ENCODE measurements at places on chromosomes 6 and 20.

DNA sequence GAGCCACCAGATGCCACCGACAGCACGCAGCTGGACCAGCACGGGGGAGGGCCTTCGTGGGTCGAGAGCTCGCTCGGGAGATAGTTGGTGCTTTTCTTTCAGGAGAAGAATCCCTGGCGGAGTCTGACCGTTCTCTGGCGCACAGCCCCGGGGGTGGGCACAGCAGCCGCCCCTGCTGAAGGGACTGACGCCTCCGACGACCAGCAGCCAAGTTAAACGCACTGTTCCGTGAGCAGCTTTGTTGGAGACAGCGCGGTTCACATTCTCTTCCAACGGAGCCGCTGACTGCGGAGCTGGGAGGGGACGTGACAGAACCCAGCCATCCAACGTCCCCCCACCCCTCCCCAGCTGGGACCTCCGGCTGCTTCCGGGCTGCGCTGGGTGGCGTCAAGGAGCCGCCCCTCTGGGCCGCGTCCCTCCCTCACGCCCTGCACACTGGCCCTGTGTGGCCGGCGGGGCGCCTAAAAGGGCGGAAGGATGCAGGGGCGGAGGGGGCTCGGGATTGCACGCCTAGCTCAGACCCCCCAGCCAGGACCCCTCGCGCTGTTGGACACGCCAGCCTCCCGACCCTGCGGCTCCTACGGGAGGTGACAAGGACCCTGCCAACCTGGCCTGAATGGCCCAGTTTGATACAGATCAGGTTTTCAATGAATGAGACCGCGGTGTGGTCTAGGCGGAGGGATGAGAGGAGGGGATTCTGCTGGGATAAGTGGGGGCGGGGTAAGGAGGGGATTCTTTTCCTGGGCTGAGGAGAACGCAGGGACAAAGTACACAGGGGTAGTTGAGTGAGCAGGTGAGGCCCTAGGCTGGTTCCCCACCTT is 36.4 kb upstream of the KHDC1 start:
- DNase-seq, result no peak

DNA sequence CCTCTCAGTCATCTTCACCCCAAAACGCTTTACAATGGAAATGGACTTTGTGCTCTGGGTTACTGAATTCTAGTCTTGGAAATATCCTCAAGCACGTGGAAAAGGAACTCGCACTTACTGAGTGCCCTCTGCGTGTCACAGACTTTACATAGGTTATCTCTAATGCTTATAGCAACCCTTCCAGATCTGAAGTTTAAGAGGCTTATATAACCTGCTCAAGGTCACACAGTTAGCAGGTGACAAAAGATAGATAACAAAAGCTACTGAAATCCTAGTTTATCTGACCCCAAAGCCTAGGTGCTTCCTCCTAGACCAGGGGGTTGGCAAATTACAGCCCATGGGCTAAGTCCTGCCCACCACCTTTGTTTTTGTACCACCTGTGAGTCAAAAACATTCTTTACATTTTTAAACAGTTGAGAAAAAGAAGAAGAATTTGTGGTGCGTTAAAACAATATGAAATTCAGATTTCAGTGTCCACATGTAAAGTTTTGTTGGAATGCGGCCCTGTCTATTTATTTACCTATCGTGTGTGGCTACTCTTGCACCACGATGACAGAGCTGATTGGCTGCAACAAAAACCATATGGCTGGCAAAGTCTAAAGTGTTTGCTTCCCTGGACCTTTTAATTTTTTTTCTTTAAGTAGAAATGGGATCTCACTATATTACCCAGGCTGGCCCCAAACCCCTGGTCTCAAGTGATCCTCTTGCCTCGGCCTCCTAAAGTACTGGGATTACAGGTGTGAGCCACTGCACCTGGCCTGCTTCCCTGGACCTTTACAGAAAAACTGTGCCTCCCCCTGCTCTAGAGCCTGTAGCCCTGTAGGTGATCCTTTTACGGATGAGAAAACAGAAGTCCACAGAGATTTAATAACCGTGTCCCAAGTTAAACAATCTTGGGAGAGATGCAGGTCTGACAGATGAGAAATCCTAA is 110.2 kb upstream of the RREB1 start:
- no peak for DNase-seq

DNA sequence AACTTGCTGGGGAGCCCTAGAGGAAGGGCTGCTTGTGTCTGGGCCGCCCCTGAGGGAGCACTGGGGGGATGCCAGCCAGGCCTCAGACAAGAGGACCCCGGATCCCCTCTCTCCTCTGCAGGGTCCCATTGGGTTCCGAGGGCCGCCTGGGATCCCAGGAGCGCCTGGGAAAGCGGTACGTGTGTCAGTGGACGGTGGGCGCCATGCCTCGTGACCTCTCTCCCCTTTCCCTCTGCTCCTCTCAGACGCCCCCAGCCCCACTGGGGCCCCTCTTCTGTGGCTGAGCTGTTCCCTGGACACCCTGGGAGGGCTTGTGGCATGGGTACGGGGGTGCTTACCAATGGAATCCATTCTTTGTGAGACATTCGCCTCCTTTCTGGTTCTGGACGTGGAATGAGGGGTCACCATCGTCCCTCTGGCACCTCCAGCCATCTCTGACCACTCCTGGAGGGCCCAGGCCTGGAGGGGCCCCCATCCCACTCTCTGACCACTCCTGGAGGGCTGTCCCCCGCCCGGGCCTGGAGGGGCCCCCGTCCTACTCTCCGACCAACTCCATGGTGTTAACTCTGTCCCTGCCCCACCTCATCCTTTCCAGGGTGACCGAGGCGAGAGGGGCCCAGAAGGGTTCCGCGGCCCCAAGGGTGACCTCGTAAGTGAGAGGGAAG is 9.9 kb downstream of the COL9A3 start:
- DNase-seq, result no peak

GRCh38 chr20:25508083-25508770 is 77.1 kb downstream of the NINL start:
- DNase-seq, result no peak

- no peak for DNase-seq
Measured at GRCh38 chr20:24157213-24157612, 168.6 kb upstream of the GGTLC1 start.

DNA sequence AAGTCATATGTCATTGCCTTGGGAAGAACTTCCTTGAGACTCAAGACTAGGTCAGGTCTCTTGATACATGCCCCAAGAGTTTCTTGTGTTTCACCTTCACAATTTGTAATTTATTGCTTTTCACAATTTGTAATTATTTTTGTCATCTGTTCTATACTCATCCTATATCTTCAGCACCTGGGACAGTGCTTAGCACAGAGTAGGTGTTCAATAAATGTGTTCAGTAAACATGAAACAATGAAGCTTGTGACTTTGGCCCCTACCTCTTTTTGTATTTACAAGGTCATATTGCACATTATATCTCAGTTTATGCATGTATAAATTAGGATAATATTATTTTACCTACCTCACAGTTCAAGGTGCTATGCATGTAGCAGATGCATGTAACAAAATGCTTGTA is 21.5 kb upstream of the SRPK1 start:
- no peak for DNase-seq

- no peak for DNase-seq
Measured at GRCh38 chr6:56744528-56744927, 101.8 kb upstream of the DST start.

DNA sequence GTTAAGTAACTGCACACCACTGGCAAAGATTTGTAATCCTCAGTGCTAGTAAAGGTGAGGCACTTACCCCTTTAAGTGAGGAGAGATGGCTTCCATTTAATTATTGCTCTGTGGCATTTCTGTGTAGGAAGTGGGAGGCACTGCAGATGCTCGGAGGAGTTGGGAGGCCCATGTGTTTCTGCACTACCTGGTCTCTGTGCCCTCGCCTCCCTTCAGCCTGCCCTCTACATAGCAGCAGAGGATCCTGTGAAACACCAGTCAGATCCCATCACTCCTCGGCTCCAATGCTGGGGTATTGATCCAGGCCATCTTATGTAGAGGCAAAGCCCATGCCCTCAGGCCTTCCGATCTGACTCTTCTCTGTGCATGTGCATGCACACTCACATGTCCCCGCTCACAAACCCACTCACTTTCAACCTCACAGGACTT is 67.0 kb downstream of the SLX4IP start:
- DNase-seq, result no peak

- DNase-seq, result no peak
Measured at GRCh38 chr20:45897692-45898091, 6.6 kb downstream of the CTSA start.

- no peak for DNase-seq
Measured at GRCh38 chr20:19880256-19881079, 122.4 kb downstream of the RIN2 start.

GRCh38 chr6:87918461-87918941 is 129.1 kb upstream of the SPACA1 start:
- DNase-seq, result no peak

DNA sequence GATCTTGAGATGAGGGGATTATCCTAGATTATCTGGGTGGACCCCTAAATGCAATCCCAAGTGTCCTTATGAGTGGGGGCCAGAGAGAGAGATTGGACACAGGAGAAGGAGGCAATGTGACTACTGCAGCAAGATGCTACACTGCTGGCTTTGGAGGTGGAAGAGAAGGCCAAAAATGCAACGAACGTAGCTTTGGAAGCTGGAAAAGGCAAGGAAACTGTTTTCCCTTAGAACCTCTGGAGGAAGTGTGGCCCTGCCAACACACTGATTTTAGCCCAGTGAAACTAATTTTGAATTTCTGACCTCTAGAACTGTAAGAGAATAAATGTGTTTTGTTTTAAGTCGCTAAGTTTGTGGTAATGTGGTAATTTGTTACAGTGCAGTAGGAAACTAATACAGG is 15.7 kb downstream of the PPARD start:
- DNase-seq, result no peak

- no peak for DNase-seq
Measured at GRCh38 chr6:48280035-48280620, 169.1 kb upstream of the PTCHD4 start.

- no peak for DNase-seq
Measured at GRCh38 chr6:33947916-33948594, 144.3 kb upstream of the MLN start.

- no peak for DNase-seq
Measured at GRCh38 chr6:106885679-106886078, 88.8 kb downstream of the CD24 start.

DNA sequence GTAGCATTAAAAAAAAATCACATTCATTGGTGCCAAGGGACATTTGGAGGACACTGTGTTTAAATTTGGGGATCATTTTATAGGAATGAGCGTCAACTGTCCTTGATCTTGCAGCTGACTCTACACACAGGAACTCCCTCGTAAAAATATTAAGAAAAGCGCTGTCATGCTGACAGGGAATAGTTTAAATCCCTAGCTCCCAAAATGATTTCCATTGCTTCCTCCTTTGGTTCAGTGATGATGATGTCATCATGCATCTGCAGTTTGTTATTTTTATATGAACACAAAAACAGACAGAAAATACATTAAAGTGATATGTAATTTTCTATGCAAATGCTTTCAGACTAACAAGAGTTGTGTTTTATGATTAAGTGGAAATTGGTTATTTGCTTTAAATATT is 275.6 kb downstream of the BTBD9 start:
- DNase-seq, result no peak

DNA sequence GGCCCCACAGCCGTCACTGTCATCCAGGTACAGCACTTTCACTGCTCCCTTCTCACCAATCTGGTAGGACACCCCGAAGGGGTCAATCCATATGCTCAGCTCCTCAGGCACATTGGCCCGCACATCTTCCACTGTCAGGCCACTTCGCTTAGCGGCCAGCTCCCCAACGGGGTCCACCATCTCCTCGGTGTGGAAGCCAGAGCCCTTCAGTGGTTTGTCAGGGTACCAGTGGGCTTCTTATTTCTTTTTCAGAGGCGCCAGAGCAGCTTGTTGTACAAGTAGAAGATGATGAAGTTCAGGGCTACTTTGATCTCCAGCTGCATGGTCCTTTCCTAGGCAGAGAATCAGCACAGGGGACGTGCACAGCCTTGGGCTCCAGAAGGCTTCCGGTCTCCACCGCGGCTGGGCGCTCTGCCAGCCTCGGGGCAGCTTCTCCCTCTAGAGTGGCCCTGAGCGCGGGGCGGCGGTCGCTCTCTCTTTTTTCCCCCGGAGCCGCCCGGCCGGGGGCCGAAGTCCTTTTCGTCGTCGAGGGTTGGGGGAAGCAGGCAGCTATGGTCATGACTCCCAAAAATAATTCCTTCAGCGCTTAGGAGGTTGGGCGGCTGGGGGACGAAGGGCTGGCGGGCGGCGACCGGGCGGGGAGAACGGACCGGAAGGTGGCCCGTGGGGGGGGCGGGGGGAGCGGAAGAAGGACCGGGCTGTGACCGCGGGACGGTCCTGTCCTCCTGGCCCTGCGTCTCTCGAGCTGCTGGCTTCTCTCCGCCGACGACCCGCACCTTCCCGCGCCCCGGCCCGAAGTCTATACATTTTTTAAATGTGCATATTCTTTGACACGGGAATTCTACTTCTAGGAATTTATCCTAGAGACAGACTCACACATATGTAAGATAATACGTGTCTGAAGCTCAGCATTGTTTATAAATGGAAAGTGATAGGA is 6.5 kb upstream of the ZSCAN9 start:
- DNase-seq, result no peak

GRCh38 chr6:165298402-165298801 is 11.0 kb downstream of the C6orf118 start:
- no peak for DNase-seq

DNA sequence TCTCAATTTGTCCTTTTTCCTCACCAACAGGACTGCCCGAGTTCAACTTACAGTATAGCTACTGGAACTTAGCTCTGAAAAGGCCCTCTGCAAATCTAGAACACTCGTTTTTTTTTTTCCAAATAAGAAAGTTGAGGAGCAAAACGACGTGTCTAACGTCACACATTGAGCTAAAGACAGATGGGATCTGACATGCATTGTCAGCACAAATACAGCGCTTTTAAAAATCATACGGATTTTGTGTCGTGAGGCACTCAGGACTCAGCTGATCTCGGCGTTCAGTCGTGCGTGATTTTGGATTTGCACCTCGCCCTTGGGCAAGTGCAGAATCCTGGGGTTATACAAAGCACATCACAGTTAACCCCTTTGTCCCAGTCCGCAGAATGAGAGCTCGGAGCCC is 94.7 kb upstream of the ZNF322 start:
- no peak for DNase-seq

DNA sequence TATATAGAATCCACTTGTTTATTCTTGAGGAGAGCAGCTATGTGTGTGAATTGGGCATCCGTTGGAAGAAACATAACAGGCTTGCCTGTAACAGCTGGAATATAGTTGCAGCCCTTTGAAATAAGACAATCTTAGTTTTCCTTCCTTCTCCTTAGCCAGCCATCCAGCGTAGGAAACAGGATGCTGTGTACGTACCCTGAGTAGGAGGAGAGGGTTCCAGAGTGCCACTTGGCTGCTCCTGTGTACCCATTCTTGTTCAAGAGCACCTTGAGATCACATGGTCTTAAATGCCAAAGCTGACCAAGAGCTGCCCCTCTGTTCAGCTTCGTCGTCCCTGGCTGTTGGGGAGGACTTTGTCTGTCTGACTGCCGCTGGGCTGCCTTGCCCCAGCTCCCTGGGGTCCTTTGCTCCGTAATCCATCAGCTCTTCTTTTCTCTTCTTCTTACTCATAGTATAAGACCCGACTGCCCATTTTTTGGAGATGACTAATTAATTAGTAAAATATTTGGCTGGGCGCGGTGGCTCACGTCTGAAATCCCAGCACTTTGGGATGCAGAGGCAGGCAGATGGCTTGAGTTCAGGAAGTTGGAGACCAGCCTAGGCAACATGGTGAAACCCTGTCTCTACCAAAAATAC is 49.0 kb downstream of the RREB1 start:
- peak; percentile 65 for DNase-seq

Data from GM04504 (cell line).